Stimulated activated CD4-positive, alpha-beta T cell treated with anti-CD3 and anti-CD28 coated beads, TNF-alpha, amount 100 ng/mL, for 48 hours (primary cell): ENCODE measurements at places on chromosomes 12 and 14.
A peak's percentile ranks its signal among the peaks of the same experiment; 100 is the strongest.

GRCh38 chr12:93273834-93274564 is 103.7 kb upstream of the NUDT4 start:
- no peak for DNase-seq

- DNase-seq: peak; percentile 74
These were observed 1120.8 kb upstream of the TMEM132C start for GRCh38 chr12:127145929-127146789.

GRCh38 chr12:45458854-45459807 is 243.2 kb downstream of the ANO6 start:
- DNase-seq: no peak

DNA sequence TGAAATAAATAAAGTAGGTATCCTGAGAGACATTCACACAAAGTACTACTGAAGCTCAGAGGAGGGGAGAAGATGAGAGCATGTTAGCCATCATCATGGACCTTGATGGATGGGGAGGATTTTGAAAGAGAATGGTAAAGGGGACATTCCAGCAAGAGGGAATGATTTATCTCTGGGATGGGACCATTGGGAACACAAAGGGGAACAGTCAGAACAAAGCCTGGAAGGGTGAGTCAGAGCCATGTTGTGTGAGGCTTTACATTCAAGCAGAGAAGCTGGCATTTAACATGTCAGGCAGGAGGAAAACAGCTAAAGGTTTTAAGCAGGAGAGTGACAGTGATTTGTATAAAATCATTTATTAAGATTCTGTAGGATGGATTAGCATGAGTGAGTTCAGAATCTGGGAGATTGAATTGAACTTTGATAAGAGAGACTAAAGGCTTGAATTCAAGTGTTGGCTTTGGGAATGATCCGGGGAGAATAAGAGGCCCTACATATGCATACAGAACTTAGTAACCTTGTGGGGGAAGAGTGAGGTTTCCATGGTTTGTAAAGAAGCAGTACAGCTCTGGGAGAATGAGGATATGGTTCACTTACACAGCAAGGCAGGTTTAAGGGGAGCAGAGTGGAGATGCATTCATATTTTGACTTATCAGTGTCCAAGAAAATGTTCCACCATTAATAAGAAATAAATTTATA is 174.4 kb downstream of the SYT10 start:
- no peak for DNase-seq

DNA sequence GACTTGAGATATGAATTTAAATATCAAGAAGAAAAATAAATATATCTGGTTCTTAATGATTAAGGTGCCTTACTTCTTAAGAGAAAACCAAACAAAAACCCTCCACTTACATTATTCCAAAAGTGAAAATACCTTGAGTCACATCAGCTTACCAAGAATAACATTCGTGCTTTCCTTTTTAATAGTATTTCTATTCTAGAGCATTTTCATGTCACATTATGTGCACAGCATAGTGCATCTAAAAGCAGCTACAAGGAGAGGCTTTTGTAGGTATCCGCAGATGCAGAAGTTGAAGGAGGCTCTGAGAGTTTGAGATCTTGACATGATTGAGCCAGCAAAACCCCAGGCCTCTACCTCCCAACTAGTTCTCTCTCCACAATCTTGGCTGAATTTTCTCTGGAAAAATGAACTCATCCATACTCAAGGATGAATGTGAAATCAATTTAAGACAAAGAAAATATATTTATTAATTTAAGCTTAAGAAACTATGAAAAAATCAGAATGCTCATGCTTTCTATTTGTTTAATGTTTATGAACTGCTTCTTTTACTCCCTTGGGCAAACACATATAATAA is 275.0 kb downstream of the AKAP6 start:
- no peak for DNase-seq

DNA sequence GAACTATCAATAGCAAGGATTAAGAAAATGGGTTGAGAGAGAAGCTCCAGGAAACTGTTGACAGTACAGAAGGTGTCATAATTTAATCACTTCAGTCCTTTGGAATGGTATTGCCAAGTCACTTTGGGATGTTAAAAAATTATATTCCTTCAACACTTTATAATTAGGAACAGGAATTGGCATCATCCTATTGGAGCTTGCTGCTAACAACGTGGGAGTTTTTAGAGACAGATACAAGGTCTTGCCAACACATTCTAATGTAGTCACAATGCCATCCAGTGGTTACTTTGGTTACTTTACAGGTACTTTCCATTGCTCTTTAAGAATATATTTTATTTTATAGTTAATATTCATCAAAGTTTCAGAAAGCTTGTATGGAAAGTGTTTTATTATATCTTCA is 310.1 kb downstream of the SYT1 start:
- DNase-seq: no peak

DNA sequence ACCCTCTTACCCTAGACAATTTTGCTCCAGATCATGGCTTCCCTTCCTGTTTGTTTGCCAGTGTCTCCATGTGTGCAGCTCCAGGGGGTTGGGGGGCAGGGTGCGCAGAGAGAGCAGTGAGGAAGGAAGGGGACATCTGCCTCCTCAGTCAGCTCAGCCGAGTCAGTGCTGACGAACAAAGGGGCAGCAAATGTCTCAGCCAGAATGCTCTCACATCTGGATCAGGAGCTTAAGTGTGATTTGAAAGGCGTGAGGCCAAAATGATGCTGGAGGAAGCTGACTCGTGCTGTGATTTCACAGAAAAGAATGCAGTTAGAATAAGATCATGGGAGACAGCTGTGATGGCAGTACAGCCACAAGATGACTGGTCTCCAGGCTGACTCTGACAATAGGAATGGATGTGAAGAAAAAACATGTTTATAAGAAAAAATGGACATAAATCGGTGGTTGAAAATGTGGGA is 27.1 kb upstream of the CDK17 start:
- DNase-seq: peak; percentile 19

GRCh38 chr14:38065106-38065762 is 142.5 kb upstream of the SSTR1 start:
- DNase-seq: no peak

GRCh38 chr12:49098035-49098451 is 3.4 kb upstream of the DHH start:
- peak; percentile 31 for DNase-seq

- DNase-seq: no peak
These were observed 24.0 kb downstream of the SSH1 start for GRCh38 chr12:108833355-108833733.

DNA sequence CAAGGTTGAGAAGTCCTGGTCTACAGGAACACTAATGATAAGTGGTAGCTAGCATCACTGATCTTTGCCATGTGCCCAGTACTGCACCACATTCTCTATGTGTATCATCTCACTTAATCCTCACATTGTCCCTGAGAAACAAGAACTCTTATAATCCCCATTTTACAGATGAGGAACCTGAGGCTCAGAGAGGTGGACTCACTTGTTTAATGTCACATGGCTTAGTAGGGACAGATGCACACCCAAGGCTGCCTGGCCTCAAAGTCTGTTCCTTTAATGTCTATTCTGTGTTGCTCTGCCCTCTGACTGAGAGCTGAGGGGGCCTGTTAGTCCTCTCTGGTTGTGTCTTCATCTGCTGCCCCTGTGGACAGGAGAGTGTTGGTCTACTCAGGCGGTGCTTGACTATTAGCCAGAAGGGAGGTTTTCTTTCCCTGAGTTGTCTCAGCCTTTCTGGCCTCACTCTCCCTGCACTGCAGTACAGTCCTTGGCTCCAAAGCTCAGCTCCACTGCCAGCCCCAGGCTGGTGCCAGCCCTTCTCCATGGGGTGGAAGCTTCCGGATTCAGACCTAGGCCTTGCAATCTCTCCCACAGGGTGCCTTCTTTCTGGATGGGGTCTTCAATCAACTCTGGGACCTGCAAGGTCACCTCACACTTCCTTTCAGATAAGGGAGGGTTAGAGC is 4.9 kb upstream of the DYNLL1 start:
- no peak for DNase-seq

- no peak for DNase-seq
These were observed 618 bp upstream of the ANKRD52 start for GRCh38 chr12:56258820-56259183.

GRCh38 chr12:88036353-88036965 is 7.3 kb upstream of the C12orf50 start:
- DNase-seq: no peak

GRCh38 chr12:131799828-131800593 is 28.2 kb upstream of the MMP17 start:
- no peak for DNase-seq

DNA sequence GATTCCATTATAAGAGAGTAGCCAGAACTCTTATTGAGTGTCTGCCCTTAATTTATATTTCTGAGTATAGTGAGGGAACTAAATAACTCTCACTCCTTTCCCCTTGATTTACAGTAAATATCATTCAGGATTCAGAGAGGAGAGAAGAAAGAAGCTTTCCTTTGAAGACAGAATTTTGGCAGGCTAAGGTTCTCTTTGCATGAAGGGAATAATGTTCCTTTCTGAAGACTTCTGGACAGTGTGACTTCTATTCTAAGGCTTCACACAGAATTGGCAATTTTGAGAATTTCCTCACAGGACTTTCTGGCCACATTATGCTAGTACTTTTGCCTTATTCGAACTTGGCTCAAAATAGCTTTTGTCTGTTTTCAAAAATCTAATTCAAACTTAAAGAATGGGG is 352.2 kb upstream of the FBXO33 start:
- no peak for DNase-seq

- no peak for DNase-seq
These were observed 1096.5 kb upstream of the TMEM132C start for GRCh38 chr12:127170226-127171180.

GRCh38 chr12:105485321-105485910 is 154.9 kb downstream of the C12orf75 start:
- DNase-seq: no peak

DNA sequence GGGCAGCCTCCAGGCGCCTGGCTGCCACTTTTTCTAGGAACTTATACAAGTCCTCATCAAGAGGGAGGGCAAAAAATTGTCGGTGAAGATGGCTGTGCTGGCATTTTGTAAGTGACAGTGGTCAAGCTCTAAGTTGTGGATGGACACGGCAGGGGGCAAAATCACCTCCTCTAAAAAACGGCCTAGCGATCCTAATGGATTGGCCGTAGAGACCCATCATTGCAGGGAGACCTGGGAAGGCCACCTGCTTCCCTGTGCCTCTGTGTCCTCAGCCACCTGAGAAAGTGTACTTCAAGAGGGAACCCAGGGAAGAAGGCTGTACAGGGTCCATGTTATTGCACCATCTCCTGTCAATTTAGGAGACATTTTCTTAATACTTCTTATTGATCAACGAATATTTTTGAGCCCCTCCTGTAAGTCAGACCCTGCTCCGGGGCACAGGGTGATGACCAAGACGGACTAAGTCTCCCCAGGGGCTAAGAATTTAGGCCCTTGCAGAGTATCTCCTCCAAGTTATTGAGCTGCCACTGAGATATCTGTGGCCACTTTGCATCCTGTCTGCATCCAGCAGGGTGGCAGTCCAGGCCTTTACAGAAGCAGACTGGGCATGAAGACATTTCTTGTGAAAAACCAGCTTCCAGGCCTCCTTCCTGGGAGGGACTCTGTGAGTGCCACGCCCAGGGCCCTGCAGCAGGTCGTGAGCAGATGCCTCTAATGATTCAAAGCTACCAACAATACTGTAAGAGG is 40.5 kb downstream of the PSMA6 start:
- no peak for DNase-seq

DNA sequence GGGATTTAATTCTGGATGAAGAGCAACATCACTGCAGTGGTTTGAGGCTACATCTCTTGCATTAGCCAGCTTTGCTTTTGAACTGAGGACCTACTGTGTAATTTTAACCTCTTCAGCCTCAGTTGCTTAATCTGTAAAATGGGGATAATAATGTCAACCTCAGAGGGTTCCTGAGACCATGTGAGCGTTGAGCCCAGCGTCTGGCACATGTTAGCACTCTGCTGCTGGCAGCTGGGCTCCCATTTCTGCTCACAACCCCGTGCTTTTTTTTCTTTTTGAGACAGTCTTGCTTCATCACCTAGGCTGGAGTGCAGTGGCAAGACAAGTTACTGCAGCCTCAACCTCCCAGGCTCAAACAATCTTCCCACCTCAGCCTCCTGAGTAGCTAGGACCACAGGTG is 31.6 kb downstream of the TESC start:
- no peak for DNase-seq

- DNase-seq: no peak
These were observed 411 bp downstream of the TTLL5 start for GRCh38 chr14:75661499-75661814.

GRCh38 chr14:90777830-90778485 is 38.3 kb downstream of the TTC7B start:
- no peak for DNase-seq

DNA sequence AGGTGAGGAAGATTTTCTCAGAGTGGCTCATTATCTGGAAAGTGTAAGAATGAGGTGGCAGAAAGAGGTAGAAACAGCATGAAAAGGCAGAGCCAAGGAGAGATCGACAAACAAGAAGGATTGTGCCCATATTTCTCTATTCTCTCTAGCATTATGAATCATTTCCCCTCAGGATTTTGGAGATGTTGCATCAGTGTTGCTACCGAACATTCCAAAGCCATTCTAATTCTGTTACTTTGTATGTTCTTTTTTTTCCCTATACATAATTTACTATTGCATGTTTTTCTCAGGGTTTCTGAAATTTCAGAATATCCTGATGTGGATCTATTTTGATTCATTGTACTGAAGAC is 61.4 kb downstream of the KICS2 start:
- DNase-seq: no peak

DNA sequence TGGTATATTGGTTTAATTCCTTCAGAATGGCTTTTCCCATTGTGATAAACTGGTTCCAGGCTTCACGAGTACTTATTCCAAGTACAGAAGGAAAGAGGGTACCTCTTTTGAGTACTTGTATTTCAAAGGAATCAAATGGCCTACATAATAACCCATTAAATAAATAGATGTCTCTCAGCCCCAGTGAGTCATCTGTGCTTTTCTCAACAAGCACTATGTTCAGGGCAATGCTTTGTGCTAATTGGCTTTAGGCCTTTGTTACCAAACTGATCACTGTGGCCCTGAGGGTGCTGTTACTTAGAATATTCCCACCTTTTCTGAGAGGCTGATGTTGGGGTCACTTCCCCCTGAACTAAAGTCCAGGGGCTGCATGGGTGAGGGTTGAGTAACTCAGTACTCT is 107.1 kb downstream of the LRRK2 start:
- no peak for DNase-seq

DNA sequence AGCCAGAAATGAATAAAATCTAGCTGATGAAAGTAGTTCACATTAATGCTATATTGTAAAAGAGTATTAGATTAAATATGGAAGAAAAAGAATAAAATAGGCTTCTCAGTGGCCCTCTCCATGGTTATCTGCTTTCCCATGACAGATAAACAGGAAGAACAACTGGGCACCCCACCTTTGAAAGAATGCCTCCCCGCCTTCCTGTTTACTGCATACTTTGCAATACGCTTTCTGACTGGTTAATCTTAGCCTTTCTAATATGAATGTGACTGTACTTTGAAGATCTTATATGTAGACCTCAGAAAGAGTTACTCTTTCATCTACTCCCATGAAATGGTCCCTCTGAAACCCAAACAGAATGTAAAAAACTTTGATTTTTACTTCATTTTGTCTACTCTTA is 34.1 kb upstream of the DAAM1 start:
- no peak for DNase-seq
